T-cell (primary cell): ENCODE measurements at places on chromosomes 3 and 15.

GRCh38 chr3:62621176-62621575, 247.8 kb upstream of the FEZF2 start:
- DNase-seq = no peak

- no peak for DNase-seq
Measured at GRCh38 chr3:23275814-23276213, 72.7 kb downstream of the UBE2E2 start.

GRCh38 chr3:43966126-43966525, 275.4 kb downstream of the ABHD5 start:
- DNase-seq = no peak

DNA sequence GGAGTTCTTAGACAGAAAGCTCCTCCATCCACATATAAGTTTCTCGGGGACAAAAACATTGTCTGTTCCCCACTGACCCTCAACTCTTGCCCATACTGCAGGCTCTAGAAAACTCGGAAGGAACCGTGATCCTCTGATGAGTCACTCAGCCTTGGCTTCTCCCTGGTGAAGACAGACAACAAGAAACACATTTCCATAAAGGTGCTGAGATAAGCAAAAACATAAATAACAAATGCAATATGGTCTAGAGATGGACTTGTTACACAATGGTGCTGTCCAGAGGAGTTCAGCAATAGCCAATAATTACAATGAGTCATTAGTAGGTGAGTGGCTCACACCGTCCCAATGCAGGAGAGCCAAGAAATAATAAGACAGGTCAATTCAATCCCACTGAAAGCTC, 43.7 kb downstream of the MAGI1 start:
- no peak for DNase-seq

DNA sequence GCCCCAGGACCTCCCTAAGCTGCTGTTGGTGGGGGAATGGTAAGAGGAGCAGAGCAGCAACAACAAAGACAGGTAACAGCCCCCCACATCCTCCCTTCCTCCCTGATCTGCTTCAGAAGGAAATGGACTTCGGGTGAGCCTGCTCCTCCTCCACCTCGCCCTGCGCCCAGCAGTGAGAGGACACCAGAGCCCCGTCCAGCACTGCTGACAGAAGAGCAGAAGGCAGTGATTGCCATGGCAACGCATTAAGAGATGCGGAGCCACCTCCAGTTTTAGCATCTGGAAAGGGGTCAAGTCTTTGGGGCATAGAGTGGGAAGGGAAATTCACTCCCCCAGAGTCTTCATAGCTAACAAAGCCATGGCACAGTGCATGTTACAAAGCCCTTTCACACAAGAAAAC, 77.6 kb upstream of the HRH1 start:
- DNase-seq = no peak

DNA sequence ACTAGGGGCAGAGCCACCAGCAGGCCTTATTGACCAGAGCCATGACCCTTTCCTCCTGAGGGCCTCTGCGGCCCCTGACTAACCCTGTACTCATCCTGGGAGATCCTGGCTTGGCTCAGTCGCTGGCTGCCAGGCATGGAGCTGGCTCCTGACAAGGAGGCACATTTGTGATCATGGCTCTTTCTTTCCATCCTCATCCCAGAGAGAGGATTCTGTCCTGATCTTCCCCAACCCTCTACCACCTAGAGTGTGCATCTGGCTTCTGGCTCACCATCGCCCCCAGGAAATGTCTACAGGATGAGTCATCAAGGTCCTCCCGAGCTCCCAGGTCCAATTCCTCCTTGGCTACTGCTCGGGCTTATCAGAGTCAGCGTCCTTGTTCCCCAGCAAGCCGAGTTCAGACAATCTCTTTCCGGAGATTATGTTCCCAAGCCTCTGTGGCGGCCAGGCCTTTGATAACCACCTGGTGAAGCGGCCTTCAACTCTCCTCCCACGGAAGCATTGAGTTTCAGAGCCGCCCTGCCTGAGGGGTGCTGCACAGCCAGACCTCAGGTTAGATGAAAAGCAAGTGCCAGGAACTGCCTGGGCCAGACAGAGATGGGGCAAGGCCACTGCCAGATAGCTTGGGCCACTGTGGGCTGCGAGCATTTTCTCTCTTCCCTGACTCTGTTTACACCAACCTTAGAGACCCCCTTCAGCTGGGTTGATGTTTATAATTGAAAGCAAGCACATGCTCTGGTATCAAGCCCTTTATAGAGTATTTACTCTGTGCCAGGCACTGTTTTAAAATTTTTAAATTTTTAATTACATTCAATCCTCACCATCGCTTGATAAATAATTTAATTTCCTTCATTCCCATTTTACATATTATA, 44.3 kb upstream of the MRPS22 start:
- DNase-seq = no peak

DNA sequence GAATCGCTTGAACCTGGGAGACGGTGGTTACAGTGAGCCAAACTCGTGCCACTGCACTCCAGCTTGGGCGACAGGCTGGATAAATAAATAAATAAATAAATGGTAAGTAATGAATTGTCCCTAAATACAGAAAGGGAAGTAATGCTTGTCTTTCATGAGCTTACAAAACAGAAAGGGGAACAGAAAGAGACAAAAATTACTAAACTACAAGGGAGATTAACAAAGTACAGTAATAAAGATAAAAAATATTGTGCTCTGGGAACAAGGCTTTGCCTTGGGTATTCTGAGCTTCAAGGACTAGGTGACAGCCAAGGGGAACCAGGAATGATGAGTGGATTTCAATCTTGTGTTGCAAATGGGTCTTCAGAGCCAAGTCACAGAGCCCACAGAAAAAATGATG, 9.2 kb upstream of the HLTF start:
- DNase-seq = no peak

DNA sequence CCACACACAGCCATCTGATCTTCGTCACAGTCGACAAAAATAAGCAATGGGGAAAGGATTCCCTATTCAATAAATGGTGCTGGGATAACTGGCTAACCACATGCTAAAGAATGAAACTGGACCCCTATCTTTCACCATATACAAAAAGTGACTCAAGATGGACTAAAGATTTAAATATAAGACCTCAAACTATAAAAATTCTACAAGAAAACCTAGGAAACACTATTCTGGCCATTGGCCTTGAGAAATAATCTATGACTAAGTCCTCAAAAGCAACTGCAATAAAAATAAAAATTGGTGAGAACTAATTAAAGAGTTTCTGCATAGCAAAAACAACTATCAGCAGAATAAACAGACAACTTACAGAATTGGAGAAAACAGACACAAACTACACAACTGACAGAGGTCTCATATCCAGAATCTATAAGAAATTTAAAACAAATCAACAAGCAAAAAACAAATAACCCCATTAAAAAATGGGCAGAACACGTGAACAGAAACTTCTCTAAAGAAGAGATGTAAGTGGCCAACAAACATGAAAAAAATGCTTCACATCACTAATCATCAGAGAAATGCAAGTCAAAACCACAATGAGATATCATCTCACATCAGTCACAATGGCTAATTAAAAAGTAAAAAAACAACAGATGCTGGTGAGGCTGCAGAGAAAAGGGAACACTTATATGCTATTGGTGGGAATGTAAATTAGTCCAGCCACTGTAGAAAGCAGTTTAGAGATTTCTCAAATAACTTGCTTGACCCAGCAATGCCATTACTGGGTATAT, 104.0 kb downstream of the NR1I2 start:
- no peak for DNase-seq

DNA sequence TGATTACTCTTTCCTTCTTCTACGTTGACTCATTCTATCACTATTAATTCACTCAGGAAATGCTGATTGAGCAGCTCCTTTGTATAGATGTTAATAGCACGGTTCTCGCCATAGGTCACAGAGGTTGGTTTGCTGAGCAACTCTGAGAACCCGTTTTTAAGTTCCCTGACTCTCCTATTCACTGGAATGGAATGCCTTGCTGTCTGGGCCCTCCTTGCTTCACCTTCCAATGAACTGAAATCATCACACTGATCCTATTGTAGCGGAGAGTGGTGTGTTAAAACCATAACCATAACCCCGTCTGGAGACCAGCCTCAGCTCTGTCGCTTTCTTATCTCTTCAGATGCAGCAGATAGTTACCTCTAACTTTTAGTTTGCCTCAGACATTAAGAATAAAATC, 323.6 kb downstream of the GABRB3 start:
- DNase-seq = no peak

DNA sequence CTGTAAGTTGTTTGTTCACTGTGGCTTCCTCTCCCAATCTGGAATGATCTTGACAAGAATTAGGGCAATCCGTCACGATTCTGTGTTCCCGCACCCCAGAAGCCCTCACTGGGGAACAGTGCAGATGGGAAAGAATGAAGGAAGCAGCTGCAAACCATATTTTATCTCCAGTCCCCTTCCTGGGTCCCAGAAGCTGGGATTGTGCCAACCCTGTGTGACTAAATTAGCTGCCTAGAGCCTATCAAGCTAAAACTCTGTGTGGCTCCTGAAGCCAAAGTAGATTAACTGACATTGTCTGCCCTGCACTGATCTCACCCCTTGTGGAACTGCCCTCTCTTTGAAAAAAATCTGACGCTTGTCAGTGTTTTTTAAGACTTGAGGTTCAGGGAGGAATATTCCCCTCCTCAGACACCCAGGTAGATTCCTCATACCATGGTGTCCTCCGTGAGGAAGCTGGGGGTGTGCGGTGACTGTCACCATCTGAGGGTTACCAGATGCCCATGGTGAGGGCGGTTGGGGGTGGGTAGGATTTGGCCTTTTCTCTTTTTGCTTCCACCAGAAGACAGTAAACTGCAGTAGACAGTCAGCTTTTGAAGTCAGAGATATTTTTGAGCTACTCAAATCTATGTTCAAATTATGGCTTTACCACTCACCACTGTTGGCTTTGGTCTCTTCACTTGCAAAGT, 358.3 kb upstream of the TPM1 start:
- DNase-seq = no peak

DNA sequence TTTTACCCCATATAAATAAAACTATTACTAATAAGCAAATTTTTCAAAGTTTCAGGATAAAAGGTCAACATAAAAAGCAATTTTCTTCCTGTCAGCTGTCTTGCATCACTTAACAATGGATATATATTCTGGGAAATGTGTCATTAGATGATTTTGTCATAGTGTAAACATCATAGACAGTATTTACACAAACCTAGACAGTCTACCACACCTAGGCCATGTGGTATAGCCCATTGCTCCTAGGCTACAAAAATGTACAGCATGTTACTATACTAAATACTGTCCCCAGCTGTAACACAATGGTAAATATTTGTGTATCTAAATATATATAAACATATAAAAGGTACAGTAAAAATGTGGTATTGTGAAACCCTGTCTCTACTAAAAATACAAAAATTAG, 156.7 kb downstream of the ANO10 start:
- DNase-seq = no peak

DNA sequence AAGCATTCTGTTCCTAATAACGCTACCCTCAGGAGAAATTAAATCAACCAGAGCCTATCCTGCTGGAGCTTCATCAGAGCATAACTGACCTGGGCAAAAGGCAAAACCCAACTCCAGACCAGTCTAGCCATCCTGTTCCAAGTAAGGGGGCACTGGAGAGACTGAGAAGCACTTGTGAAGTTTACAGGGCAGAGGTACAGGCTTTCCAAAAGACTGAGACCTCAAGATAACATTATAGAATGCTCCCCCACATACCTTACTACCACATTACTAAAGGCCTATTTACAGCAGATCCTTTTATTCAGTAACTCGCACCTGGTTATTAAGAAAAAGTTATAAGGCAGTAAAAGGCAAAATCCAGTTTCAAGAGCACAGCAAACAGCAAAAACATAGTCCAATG, 35.5 kb downstream of the RFX7 start:
- no peak for DNase-seq

DNA sequence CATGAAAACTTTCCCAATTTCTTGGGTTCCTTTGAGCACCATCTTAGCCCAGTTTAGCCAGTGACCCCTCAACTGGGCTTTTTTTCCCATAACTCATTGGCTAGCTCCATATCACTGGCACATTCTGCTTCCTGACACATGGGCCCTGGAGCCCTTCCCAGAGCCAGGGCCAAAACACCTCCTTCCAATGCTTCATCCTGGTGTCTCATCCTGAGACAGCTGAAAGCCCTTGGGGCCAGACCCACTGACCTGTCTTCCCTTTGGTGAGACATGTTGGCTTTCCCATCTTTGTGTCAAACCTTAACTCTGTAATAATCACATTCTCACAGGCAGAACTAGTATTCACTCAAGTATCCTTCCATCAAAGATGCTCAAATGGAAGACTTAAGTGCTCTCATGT, 82.6 kb upstream of the SMAD3 start:
- DNase-seq = no peak

GRCh38 chr15:39817892-39818291, 35.3 kb upstream of the FSIP1 start:
- DNase-seq = no peak

DNA sequence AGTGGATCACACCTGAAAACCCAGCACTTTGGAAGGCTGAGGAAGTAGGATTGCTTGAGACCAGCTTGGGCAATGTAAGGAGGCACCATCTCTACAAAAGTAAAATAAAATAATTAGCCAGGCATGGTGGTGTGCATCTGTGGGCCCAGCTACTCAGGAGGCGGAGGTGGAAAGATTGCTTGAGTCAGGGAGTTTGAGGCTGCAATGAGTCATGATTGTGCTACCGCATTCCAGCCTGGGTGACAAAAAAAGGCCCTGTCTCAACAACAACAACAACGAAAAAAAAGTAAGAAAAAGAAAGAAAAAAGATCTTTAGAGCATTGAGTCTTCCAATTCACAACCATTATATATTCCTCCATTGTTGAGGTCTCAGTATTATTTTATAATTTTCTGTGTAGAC, 192.4 kb upstream of the DPH6 start:
- no peak for DNase-seq

DNA sequence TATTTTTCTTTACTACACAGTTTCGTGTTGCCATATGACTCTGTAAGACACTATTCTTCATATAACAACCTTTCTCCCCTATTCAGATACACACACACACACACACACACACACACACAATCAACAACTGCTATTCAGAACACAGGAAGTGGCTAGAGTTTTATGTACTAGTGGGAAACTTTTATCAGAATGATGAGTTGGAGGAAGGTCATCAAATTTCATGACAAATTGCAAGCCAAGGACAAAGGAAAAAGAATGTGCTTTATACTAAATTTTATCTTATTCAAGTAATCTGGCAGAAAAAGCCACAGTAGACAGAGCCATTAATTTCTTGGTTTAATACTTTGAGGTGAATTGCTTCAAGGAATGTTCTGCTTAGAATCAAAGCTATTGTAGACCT, 899.8 kb downstream of the ROBO2 start:
- no peak for DNase-seq

DNA sequence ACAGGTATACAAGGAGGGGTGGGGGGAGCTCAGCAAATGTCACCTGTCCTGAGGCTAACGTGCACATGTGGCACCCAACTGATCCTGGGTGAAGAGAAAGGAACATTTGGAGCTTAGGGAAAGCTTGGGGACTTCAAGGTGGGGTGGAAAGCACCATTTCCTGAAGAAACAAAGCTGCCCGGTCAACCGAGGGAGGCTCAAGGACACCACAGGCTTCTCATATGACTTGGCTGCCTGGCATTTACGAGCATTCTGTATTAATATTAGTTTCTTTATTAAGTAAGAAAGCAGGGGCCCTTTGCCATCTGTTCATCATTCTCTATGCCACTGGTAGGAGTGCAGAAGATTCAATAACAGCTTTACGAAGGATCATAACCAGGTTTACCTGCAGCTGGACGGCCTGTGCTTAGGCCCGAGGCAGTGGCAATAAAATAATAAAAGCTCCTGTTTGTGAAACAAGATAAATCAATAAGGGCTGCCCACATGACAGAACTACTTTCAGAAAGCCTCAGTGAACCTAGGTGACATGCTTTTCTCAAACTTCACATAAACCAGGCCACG, 54.0 kb downstream of the ETV5 start:
- no peak for DNase-seq

GRCh38 chr15:40011303-40011702, 27.7 kb downstream of the SRP14 start:
- no peak for DNase-seq

GRCh38 chr3:5974630-5975322, 787.3 kb downstream of the EDEM1 start:
- DNase-seq = no peak
